ENCODE measurements at places on chromosomes 7 and 10. TPM values are rescaled to one million over a fixed set of nuclear protein-coding genes. Genes with fewer than 3 reads are reported as not detected.

PRPS1L1 gene
- not detected for polyA plus RNA-seq

INPP5F gene
- polyA plus RNA-seq, result 6.2 TPM

AKR1C8 gene
- not detected for polyA plus RNA-seq

SPDYE16 gene
- polyA plus RNA-seq, result 0.97 TPM

JAKMIP3 gene
- polyA plus RNA-seq, result 0.06 TPM

LRRC4 gene
- polyA plus RNA-seq, result 0.91 TPM

ADAM8 gene
- polyA plus RNA-seq, result 2.5 TPM

LHFPL3 gene
- polyA plus RNA-seq, result 0.12 TPM

AFAP1L2 gene
- 1.1 TPM for polyA plus RNA-seq

DNA sequence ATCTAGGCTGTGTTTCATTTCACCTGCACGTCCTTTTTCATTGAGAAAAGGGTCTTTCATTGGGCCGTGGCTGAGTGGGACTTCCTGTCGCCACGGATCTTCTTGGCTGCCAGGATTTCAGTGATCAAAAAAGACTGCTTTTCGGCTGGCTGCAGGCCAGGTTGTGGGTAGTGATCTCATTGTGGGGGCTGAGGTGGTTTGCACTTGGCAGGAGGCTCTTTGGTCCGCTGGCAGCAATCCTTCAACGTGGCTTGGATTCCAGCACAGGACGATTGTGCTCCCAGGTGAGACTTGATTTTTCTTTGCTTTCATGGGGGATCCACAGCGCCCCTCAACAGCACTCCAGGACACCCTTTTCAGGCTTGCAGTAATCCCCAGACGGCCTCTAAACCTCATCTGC, 29.0 kb upstream of the ZNF273 start:
- DNase-seq, result no peak
- no peaks in the 10 kb centered on the region for H3K36me3 ChIP-seq
- no peak overlapping the region for H3K4me3 ChIP-seq

GRCh38 chr10:58951746-58952145, 224.7 kb upstream of the PHYHIPL start:
- H3K4me3 ChIP-seq, result no peak overlapping the region
- DNase-seq, result no peak
- H3K27me3 ChIP-seq, result no peaks in the 10 kb centered on the region
- H3K27ac ChIP-seq, result no peak overlapping the region
- H3K4me1 ChIP-seq, result no peaks in the 10 kb centered on the region
- no peaks in the 10 kb centered on the region for H3K36me3 ChIP-seq

DNA sequence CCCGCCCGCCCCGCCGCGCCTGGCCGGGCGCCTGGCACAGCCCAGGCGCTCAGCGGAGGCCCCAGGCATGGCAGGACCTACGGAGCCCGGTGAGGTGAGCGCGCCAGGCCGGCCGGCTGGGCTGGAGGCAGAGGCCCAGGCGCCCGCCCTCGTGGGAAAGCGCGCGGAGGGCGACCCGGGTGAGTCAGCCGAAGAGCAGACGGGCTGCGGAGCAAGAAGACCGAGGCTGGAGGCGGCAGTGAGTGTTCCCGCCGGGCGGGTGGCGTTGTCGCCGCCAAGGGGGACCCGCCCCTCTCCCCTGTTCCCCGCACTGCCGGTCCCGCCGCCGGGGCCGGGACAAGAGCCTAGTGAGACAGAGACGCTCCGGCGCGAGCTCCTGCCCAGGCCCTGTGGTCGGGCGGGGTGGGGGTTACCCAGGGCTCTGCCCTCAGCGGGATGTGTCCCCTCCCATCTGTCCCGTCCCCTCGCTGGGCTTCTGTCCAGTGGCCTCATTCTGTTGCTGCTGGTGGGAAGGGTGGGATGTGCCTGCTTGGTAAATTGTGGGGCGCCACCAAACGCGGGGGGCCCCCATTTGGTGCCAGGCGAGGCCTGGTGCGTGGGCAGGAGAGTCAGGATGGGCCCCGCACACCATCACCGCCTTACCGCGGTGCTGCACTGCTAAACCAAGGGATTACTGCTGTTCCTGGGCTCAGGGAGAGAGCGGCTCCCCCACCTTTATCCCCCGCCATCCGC, 17.0 kb upstream of the NODAL start:
- no peaks in the 10 kb centered on the region for H3K36me3 ChIP-seq
- peak; percentile 25 for DNase-seq
- peaks cover 3% of the 10 kb centered on the region for H3K27me3 ChIP-seq
- H3K27ac ChIP-seq, result no peak overlapping the region
- H3K4me3 ChIP-seq, result no peak overlapping the region

DNA sequence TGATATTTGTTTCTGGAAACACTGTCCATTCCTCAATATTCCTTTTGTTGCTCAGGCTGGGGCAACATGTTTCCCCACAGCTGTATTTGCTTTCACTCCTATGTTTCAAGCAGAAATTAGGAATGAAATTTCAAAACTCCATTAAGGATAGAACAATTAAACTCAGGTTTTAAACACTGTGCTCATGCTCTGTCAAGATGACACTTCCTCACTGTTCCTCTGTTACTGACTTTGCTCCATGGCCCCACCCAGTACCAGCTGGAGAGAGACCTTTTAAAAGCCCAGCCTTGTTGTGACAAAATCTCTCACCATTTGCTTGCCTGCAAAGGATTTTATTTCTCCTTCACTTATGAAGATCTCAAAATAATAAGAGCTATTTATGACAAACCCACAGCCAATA, 197.4 kb downstream of the ELMO1 start:
- H3K36me3 ChIP-seq, result no peaks in the 10 kb centered on the region
- H3K4me3 ChIP-seq, result no peak overlapping the region
- no peaks in the 10 kb centered on the region for H3K27me3 ChIP-seq
- H3K4me1 ChIP-seq, result no peaks in the 10 kb centered on the region

DNA sequence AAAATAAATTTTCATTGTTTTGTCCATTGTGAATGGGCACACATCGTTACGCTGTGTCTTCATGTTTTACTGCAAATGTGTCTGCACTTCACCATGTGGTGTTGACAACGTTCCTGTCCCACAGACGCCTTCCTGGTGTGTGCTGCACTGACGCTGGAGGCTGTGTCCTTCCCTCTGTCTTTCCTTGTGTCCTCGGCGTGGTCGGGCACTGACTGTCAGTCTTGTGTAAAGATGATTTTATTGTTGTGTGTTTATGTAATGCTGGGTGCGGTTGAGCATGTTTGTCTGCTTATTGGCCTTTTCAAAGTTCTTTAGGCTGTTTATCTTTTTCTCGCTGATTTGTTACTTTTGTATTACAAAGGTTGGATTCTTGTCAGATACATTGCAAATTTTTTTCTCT, 18.1 kb downstream of the IDI2 start:
- no peak overlapping the region for H3K27ac ChIP-seq
- H3K27me3 ChIP-seq, result no peaks in the 10 kb centered on the region
- no peaks in the 10 kb centered on the region for H3K4me1 ChIP-seq

GRCh38 chr10:94465684-94466083, 63.3 kb downstream of the TBC1D12 start:
- H3K36me3 ChIP-seq, result no peaks in the 10 kb centered on the region
- no peak overlapping the region for H3K27ac ChIP-seq
- no peaks in the 10 kb centered on the region for H3K27me3 ChIP-seq

DNA sequence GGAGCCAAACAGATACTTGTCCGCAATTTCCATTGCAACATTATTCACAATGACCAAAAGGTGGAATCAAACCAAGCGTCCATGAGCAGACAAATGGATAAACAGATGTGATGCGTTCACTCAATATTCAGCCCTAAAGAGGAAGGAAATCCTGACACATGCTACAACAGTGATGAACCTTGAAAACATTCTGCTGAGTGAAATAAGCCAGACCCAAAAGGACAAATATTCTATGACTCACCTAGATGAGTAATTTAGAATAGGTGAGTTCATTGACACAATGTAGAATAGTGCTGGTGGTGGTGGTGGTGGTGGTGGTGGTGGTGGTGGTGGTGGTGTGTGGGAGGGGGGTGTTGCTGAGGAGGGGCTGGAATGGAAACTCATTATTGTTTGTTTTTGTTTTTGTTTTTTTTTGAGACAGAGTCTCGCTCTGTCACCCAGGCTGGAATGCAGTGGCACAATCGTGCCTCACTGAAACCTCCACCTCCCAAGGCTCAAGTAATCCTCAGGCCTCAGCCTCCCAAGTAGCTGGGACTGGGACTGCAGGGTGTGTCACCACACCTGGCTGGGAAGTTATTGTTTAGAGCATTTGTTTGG, 28.6 kb downstream of the SMKR1 start:
- H3K27me3 ChIP-seq, result no peaks in the 10 kb centered on the region
- no peak overlapping the region for H3K4me3 ChIP-seq
- DNase-seq, result no peak
- no peaks in the 10 kb centered on the region for H3K36me3 ChIP-seq
- H3K4me1 ChIP-seq, result no peaks in the 10 kb centered on the region
- H3K27ac ChIP-seq, result no peak overlapping the region

DNA sequence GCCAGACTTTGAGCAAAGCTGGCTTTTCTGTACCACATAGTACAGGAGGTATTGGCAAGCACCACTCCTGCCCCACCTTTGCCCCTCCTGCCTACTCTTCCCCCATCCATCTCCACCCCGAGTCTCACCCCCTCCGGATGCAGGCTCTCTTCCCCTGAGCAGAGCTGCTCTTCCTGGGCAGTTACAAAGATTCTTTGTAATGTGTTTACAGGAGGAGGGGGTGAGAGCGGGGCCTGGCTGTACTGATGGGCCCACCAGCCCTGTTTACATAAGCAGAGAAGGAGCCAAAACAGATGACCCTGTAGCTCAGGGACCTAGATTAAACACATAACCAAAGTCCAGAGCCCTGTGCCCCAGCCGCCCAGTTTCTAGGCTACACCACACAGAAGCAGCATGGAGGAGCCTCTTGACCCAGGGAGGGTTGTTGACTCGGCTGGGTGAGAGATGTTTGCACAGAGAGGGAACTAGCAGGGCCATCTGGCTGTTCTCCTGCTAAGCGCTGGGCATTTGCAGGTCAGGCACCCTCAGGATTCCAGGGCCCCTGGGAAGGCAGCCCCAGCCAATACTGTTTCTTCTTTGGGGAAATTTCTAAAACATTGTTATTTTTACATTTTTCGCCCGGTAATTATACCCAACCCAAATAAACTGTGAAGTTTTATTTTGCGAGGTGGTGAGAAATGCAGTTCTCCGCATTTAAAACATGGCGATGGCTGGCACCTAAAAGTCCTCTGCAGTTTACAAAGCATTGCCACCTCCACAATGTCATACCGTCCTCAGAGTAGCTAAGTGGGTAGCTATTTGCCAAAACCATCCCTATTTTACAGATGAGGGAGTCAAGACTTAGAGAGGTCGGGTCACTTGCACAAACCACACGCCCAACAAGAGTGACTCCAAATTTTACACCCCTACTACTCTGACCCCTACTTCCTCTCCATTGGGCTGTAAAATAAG, 11.4 kb upstream of the ZKSCAN1 start:
- peak; percentile 73 for DNase-seq
- no peak overlapping the region for H3K4me3 ChIP-seq
- peaks cover 39% of the 10 kb centered on the region for H3K4me1 ChIP-seq
- H3K27me3 ChIP-seq, result no peaks in the 10 kb centered on the region
- no peaks in the 10 kb centered on the region for H3K36me3 ChIP-seq
